DMS153 (cell line): ENCODE measurements at places on chromosomes 5 and 9.

- no peak for DNase-seq
Observed at GRCh38 chr5:6656680-6657079, 23.4 kb downstream of the SRD5A1 start.

DNA sequence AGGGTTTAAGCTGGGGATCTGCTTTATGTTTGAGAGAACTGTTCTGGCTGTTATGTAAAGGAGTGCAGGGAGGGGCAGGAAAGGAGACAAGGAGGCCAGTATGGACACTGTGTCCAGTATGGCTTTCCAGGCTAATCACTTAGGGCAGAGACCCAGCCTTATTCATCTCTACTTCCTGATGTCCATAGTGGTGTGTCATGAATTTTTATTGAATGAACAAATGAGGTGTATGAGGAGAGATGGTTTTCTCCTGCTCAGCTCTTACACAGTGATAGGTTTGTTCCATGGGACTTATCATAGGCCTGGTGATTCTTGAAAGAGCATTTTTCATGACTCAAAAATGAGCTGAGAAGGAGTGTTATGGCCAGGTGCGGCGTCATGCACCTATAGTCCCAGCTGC lies 20.5 kb upstream of the FGFR4 start:
- DNase-seq, result no peak

GRCh38 chr9:1125741-1126140 lies 75.6 kb downstream of the DMRT2 start:
- no peak for DNase-seq

- no peak for DNase-seq
Observed at GRCh38 chr9:113580041-113580953, 116.8 kb downstream of the RGS3 start.

GRCh38 chr5:95720094-95720786 lies 10.9 kb upstream of the RHOBTB3 start:
- DNase-seq, result no peak

DNA sequence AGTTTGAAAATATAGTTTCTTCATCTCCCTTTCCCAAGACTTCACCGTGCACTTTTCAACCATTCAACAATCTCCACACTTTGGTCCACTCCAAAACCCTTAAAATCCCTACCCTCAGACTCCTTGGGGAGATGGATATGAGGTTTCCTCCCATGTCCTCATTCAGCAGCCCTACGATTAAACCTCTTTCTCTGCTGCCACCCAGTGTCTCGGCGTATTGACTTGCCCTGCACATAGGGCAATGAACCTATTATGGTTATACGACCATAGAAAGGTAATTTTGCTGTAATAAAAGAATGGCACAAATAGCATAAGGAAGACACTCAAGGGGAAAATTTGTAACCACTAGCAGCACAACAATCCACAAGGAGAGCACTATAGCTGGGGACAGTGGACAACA lies 803.5 kb downstream of the TLE1 start:
- no peak for DNase-seq

DNA sequence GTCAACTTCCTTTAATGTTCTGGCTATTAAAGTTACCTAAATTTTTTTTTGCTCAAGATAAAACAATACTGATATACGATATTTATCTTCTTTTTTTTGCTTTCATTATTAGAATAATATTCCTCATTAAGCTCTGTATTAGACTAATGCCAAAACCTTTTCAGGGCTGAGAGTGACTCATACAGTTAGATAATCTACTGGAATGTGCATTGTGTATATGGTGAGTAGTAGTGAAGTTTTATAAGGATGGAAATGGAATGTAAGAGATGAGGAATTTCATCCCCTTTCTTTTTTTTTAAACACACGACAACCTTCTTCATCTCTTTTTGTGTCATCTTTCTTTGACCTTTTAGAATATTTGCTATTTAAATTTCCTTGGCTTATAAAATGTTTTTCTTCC lies 268.6 kb downstream of the ISL1 start:
- no peak for DNase-seq

- DNase-seq, result no peak
Observed at GRCh38 chr9:137127301-137128157, 11.4 kb upstream of the GRIN1 start.

GRCh38 chr9:36834736-36835135 lies 199.3 kb downstream of the PAX5 start:
- DNase-seq, result no peak

DNA sequence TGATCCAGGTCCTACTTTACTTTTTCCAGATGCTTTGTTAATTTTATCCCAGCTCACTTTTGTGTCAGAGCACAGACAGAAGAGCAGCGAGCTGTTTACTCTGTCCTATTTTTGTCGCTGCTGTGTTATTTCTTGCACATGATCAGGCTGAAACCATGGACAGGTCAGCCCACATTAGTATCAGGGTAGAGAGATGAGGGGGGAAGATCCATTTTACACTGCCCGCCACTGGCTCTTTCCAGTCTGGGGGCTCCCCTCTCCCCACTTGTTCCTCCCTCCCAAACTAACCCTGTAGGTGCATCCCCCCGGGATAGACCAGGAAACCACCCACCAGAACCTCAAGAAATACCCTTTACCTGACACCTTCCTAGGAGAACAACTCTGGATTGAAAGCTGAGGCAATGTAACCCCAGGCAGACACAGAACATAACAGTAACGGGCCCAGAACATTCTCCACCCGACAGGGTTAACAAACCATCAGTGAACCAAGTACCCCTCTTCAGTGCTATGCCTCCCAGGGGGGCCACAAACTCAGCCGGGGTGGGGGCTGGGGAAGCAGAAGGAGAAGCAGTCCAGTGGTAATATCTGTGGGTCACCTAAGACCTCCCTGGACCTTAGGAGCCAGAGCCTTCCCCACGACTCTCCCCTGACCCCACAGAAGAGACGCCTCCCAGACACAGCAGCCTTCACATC lies 10.3 kb downstream of the VDAC1 start:
- DNase-seq, result no peak

- peak; percentile 15 for DNase-seq
Observed at GRCh38 chr5:116947691-116948528, 373.3 kb upstream of the SEMA6A start.

- DNase-seq, result no peak
Observed at GRCh38 chr5:133108481-133108921, 56.7 kb downstream of the HSPA4 start.

DNA sequence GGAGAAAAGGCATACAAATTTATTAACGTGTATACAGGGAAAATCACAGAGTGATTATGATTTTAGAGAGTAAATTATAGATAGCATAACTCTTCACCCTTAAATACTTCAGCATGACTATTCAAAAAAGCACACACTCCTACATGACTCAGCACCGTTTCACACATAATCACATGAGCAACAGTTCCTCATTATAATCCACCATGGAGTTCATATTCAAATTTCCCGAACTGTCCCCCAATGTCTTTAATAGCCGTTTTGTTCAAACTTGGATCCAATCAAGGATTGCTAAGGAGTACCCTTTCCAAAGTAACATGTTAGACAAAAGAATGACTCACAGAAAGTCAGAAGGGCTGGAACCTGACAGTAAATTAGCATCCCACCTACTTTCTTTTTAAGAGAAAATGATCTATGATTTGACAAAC lies 32.1 kb downstream of the RAPGEF1 start:
- DNase-seq, result no peak

DNA sequence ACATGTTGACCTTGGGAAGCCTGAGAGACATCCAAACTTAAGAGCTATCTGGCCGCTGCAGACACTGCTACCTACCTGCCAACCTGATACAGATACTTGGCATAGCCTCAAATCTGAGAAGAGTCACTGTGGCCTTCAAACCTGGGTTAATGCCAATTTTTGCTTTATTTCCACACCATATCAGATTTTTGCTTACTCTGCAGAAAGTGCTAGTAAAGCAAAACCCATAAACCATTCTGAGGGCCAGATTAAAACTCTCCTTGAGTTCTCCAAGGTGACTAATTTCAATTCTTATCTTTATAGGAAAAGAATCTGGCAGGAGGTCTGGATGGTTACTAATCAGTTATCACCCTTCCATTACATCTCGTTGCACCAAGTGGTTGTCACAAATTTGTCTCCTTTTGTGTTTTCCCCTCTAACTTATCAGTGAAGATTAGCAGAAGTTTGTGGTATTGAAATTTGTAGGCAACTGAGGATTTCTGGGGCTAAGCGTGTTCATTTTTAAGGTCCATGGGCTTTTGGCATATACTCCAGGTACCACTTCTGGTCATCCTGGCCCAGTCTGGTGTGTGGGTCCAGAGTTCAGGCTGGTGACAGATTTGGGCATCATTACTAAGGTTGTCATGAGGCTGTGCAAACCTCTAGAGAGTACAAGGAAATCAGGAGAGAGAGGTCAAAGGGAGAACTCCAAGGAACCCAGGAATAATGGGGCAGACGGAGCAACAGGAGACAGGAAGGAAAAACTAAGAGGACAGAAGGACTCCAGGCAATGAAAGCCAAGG lies 177.9 kb downstream of the TSSK1B start:
- no peak for DNase-seq

DNA sequence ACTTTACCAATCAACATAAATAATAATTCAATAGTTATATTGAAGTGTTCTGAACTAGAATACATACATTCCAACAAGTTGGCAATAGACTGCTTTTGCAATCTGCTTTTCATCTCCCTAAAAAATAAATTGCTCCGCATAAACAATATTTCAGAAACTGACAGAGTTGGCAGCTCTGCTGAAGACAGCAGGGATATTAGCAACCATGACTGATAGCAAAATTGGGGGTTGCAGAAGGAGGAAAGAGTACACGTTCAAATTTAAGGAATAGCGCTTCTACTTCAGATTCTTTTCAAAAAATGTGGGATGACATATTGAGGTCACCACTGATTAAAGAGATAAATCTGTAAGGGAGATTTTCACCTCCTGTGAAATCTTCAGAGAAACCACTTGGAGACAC lies 521.2 kb downstream of the DTWD2 start:
- no peak for DNase-seq

GRCh38 chr9:135369412-135369990 lies 110.1 kb upstream of the PPP1R26 start:
- no peak for DNase-seq

DNA sequence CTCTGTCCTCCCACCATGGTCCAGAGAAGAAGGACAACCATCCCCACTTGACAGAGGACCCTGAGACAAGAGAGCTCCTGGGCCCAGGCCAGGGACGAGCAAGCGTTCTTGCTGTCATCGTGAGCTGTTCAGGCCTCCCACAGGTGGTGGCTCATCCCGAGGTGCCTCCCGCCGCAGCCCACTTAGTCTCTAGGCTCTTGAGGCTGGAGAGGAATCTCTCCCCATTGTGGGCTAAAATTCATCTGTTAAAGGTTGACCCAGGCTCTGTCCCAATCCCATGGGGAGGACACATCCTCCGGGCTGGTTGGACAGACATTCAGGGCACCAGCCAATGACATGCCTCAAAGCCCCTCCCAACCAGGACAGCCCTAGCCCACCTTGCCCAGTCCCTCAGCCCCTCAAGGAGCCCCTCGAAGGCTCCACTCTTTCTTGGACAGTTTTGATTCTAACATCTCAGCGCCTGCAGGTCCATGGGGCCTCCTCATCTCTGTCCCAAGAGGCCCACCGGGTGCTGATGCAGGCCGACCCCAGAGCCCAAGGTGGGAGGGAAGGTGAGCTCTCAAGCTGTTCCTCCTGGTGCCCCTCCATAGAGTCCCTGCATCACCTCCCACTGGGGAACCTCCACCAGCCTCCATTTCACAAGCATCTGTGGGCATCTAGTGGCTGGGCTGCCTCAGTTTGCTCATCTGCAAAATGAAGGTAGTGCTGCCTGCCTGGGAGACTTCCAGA lies 52.9 kb downstream of the BARX1 start:
- DNase-seq, result no peak

DNA sequence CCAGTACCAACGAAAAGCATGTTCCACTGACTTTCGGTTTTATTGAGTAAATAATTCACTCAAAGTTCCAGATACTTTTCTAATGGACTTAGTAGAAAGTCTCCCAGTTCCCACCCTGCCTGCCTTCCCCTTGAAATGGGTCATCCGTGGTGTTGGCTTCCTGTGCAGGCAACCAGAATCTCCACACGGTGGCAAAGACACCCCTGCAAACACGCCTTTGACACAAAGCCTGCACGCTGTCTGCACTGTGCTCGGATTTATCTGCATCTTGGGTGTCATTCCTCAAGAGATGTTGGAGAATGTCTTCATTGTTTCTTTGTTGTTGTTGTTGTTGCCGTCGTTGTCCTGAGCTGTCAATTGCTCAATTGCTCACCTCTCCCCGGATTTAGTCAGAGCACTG lies 150.0 kb upstream of the IRX2 start:
- no peak for DNase-seq

DNA sequence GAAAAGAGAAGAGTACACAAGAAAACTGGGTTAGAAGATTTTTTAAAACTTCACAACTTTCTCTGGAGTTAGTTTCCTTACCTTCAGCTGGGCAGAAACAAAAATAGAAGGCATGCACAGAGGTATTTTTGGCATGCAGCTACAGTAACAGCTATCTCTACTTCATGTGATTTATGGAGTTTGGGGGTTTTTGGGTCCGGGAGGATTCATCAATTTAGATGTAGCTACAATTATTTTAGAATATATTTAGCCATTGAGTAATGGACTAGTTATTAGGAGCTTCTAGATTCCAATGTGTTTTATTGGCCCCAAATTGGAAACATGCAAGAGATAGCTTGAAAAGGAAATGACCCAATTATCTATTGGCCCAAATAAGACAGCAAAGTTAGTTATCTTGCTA lies 91.6 kb upstream of the TNFAIP8 start:
- DNase-seq, result no peak

- DNase-seq, result no peak
Observed at GRCh38 chr5:39211773-39212172, 7.6 kb downstream of the FYB1 start.

GRCh38 chr5:67014957-67015400 lies 181.6 kb downstream of the CD180 start:
- no peak for DNase-seq

- no peak for DNase-seq
Observed at GRCh38 chr5:95283761-95284571, 928 bp downstream of the MCTP1 start.

GRCh38 chr9:97359147-97359546 lies 51.7 kb downstream of the CCDC180 start:
- no peak for DNase-seq

GRCh38 chr9:114112778-114113584 lies 13.9 kb upstream of the KIF12 start:
- DNase-seq, result no peak

DNA sequence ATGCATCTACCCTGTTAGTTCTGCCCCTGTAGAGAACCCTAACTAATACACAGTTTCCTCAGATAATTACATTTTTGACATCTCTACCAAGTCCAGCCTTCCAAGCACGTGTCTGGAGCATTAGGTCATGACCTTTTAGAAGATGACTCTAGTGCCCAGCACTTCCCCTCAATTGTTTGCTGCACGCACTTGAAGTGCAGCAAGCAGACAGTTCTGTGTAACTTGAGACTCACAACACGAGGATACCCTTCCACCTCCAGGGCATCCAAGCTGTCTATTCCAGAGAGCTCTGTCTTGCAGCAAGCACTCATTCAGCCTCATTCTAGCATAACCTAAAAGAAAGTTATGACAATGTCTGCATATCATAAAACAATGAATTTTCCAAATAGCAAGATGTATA lies 1410.5 kb upstream of the CDH18 start:
- DNase-seq, result peak; percentile 28

DNA sequence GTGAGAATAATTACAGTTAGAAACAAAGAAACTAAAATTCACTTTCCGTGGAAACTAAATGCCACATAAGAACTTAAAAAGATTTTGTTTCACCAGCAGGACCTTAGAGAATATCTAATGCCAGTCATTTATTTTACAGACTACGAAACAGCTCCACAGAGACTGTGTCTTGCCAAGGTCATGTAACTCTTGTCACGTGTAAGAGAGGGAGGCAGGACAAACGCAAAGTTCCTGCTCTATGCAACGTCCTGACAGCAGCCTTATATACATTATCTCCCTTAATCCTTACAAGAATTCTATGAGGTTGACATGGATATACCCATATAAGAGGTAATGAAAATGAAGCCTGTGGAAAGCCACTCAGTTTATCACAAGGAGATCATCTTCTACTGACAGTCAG lies 39.4 kb downstream of the CTNNAL1 start:
- DNase-seq, result no peak
